ENCODE measurements at places on chromosomes 6 and 20.

- DNase-seq = no peak
These were observed 58.8 kb upstream of the SLCO4A1 start for GRCh38 chr20:62583424-62583920.

DNA sequence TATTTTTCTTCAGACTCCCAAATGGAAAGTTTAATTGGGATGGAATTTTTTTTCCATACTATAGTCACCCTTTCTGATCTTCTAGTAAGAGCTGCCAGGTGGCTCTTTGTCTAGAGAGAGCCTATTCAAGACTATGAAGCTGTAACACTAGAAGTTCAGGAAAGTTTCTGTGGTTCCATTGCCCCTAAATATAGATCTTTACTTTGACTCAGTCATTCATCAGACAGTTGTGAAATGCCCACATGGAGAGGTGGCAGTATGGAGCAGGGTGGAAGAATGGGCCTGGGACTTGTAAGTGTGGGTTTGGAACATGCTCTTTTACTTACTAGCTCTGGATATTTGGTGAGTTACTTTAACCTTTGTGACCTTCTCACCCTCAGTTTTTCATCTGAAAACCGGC lies 87.8 kb downstream of the CTNNBL1 start:
- DNase-seq = no peak

DNA sequence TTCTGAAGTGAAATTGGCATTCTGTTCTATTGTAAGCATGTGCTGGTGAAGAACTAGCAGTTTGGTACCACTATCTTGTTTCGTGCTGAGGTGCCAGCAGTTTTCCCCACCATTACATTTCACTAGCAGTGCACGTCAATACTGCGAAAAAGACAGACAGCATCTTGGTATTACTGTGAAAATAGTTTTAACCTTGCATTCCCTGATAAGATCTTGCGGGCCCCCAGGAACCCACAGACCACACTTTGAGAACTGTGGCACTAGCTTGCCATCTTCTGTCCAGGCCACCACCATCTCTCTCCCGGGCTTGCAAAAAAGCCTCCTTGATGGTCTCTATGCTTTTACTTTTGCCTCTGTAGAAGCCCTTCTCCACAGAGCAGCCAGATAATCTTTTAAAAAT lies 185.7 kb downstream of the BACH2 start:
- DNase-seq = peak; percentile 69

GRCh38 chr20:6502219-6502618 lies 265.3 kb upstream of the BMP2 start:
- DNase-seq = no peak

- no peak for DNase-seq
These were observed 42.2 kb downstream of the ZHX3 start for GRCh38 chr20:41275301-41275731.

GRCh38 chr6:23244300-23244699 lies 674.9 kb downstream of the HDGFL1 start:
- no peak for DNase-seq

DNA sequence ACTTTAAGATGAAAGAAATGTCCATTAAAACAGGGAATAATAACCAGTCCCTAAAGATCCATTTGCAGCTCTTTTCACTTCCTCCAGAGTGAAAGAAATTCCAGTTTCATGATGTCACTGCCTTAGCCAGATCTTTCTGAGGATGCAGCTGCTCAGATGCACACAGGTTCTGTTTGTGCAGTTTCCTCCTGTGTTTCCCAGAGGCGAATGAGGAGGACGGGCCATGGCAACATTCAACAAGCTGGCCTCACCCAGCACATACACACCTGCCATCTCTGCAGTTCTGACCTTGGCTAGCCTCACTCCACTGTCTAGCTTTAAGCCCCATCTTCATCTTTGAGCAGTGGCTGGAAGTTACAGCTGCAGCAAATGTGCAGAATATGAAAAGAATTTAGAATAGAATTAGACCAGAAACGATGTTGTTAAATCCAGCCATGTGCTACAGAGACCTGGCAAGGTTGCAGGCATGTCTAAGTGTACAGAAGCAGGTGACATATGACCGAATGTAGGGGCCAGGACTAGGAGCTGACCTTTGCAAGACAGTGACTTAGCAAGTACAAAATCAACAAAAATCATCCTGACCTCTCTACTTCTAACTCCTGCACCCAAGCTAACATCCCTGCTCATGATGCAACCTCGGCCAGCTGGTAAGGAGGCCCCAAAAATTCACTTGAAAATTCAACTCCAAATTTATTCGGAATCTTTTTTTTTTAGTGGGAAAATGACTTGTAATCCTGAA lies 35.0 kb downstream of the FAM50B start:
- no peak for DNase-seq

DNA sequence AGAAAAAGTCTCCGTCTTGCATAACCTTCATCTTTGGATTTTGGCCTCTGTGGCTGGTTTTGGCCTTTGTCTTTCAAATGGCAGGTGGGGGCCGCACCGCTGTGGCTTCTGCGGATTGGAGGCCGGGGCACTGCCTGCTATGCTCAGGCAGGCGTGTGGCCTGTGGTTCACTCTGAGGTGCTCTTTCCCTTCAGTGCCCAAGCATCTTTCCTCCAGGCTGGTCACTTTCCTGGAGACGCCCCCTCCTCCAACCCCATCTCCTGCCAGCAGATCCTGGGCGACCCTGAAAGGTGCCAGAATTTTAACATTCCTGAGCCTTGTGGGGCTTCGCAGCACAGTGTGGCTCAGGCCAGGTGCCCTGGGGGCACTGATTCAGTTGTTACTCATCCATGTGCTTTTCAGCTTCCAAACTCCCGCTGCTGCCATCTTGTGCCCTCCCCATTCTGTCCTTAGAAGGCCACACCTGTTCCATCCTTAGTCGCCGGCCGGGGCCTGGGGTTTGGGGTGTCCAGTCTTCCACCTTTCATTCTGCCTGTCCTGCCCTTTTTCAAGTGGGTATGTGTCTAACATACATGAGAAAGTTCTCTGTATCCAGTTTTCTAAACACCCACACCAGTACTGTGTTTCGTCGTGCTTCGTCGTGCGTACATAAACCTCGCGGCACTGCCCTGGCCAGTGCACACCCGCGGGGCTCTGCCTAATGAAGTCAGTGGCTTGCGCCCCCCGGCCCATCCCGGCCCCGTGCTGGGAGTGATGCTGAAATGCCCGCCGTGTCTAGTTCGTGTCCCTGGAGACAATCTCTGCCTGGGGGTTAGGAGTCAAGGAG lies 12.1 kb downstream of the SS18L1 start:
- DNase-seq = no peak

- no peak for DNase-seq
These were observed 36.5 kb downstream of the DZANK1 start for GRCh38 chr20:18430172-18430826.

- no peak for DNase-seq
These were observed 337.1 kb upstream of the MAN1A1 start for GRCh38 chr6:119686644-119687043.

GRCh38 chr6:116369964-116370759 lies 585 bp upstream of the DSE start:
- DNase-seq = no peak

- no peak for DNase-seq
These were observed 13.6 kb upstream of the TNFRSF21 start for GRCh38 chr6:47323321-47323720.

DNA sequence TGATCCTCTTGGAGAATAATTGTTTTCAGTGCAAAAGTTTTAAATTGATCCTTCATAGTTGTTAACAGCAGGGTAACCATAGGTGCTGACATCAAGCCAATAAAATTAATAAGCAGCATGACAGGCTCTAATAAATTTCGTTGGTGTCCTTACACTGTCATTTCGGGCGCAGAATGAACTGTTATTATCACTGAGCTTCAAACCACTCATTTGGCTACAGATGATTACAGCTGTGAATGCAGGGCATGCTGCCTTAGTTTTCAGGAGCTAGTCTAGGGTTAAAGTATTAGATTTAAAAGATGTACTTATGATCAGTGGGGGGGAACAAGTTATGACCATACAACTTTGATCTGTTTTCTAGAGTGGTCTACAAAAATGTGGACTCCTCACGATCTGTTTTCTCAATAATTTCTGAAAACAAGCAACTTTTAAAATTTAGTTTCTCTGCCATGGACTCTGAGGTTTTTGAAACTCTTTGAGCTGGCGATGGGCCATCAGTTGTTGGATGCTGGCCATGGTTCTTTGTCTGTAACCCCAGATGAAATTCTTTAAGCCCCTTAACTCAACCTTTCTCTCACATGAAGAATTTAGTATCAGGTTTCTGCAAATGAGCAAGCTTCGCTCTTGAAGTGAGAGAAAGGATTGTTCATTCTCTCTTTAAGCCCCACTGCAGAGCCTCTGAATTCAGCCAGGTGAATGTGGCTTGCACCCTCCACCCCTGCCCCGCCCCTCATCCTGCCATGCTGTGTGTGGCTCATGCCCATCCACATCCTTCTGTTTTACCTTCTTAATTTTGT lies 99.1 kb upstream of the MTHFD1L start:
- no peak for DNase-seq

GRCh38 chr6:19986691-19987438 lies 149.7 kb downstream of the ID4 start:
- DNase-seq = no peak

DNA sequence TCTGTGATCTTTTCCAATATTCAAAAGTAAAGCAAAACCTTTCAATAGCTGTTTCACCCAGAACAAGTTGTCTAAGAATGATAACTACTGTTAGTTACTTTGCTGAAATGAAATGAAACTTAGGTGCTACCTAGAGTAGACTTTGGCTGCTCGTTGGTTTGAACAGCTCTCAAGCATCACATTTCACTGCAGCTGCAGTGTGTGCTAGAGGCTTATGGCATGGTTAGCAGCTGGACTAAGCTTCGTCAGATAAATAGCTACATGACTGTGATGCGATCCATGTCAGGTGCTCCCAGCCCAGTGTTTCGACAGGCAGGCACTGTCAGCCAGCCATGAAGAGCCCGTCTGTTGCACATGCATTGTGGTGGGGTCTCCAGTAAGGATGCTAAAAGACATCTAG lies 201.1 kb downstream of the TFAP2B start:
- no peak for DNase-seq

GRCh38 chr6:89079511-89080234 lies 878 bp upstream of the PNRC1 start:
- DNase-seq = peak; percentile 46

- no peak for DNase-seq
These were observed 47.7 kb upstream of the PLCB4 start for GRCh38 chr20:9021216-9021615.

GRCh38 chr6:103516336-103516735 lies 1343.4 kb downstream of the HACE1 start:
- no peak for DNase-seq

- DNase-seq = no peak
These were observed 18.4 kb downstream of the TIAM2 start for GRCh38 chr6:155013457-155013876.

GRCh38 chr20:37980383-37980782 lies 52.9 kb downstream of the TTI1 start:
- DNase-seq = no peak

DNA sequence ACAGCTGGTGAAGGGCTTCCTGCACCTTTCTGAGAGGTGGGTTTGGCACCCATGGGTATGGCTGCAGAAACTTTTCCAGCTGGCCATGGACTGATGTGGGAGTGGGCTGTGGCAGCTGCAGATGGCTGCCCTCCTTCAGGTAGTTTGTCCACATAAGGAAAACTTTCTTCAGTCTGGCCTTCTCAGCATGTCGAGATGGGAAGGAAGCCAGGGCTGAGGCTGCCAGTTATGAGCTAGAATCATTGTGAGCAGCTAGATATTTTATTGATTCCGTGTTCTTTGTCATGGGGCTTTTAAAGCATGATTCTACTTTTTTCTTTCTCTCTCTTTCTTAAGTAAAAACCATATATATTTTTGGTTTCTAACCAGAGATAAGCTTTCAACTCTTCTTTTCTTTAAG lies 16.6 kb downstream of the NKX2-4 start:
- DNase-seq = no peak

- DNase-seq = no peak
These were observed 548 bp upstream of the TMEM74B start for GRCh38 chr20:1185316-1185741.

- DNase-seq = no peak
These were observed 6.4 kb upstream of the HLA-DOA start for GRCh38 chr6:33015798-33016197.

- no peak for DNase-seq
These were observed 4.6 kb downstream of the SLC29A1 start for GRCh38 chr6:44228031-44228430.

DNA sequence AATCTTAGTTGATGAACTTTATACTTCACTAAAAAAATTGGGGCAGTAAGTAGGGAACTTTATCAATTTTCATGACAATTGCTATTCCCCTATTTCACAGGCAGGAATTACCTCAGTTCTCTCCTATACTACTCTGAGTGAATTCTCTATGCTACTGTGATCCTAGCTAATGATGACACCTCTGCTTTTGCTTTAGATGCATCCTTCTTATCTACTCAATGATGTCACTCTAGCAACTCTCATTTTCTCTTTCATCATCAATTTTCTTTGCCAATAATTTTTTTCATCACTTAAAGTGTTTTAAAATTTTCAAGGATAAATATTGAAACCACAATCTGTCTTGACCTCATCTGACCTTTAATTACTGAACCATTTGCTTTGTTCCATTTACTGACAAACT lies 8.1 kb downstream of the DEFB114 start:
- DNase-seq = no peak

DNA sequence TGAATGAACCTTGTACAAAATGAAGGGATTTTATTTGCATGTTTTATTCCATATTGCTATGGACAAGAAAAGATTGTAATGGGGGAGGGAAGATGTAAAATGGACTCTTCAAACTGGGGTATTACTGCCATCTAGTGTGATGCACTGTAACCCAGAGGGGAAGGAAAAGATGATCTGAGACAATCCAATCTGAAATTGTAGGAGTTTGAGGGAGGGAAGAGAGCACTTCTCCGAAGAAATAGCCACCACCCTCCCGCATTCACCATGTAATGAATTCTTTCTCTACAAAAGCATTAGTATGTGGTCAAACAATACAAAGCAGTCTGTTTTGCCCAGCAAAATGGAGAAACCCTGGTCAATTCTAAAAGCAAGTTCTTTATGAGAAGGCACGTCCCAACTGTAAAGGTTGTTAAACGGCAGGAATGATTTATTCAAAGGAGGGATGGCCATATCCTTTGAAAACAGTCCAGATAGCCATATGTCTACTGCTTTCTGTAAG lies 679.5 kb upstream of the NRSN1 start:
- no peak for DNase-seq

- DNase-seq = no peak
These were observed 24.2 kb upstream of the PPP1R14C start for GRCh38 chr6:150118627-150119026.

DNA sequence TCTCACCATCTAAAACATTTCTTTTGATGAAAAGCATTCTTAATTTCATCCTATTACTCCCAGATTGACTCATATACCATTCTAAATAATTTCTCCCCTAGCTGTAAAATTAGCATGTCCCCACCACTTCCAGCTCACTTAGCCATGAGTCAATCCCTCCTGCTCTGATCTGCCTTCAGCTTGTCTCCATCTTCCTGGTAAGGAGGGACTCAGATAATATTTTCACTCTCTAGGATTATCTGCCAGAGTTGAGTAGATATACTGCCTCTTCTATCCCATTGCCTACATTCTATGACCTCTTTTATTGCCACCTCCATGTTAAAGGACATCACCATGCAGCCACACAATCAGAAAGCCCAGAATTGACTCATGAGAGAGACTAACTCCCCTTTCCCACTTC lies 348.8 kb upstream of the POU3F2 start:
- no peak for DNase-seq

GRCh38 chr20:4117158-4117740 lies 101.9 kb upstream of the RNF24 start:
- no peak for DNase-seq
